ENCODE measurements at places on chromosomes 3 and 15.
A peak's percentile ranks its signal among the peaks of the same experiment; 100 is the strongest.

- DNase-seq: no peak
These were observed 223.4 kb downstream of the FEZF2 start for GRCh38 chr3:62149962-62150361.

DNA sequence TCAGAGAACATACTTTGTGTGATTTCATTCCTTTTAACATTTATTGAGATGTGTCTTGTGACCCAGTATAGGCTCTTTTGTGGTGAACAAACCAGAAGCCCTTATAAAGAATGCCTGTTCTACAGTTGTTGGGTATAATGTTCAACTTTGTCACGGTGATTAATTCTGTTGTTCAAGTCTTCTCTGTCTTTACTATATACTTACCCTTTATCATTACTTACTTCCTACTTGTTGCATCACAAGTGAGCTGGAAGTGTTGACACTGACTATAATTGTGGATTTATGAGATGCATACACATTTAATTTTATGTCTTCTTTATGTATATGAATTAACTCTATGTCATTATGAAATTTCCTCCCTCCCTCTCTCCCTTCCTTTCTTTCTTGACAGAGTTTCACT is 59.7 kb upstream of the TBL1XR1 start:
- DNase-seq: no peak

GRCh38 chr15:93345981-93346380 is 257.0 kb upstream of the RGMA start:
- DNase-seq: no peak

GRCh38 chr3:53530205-53530604 is 35.8 kb downstream of the CACNA1D start:
- no peak for DNase-seq

- DNase-seq: no peak
These were observed 6.8 kb upstream of the LRRN1 start for GRCh38 chr3:3792391-3792790.

DNA sequence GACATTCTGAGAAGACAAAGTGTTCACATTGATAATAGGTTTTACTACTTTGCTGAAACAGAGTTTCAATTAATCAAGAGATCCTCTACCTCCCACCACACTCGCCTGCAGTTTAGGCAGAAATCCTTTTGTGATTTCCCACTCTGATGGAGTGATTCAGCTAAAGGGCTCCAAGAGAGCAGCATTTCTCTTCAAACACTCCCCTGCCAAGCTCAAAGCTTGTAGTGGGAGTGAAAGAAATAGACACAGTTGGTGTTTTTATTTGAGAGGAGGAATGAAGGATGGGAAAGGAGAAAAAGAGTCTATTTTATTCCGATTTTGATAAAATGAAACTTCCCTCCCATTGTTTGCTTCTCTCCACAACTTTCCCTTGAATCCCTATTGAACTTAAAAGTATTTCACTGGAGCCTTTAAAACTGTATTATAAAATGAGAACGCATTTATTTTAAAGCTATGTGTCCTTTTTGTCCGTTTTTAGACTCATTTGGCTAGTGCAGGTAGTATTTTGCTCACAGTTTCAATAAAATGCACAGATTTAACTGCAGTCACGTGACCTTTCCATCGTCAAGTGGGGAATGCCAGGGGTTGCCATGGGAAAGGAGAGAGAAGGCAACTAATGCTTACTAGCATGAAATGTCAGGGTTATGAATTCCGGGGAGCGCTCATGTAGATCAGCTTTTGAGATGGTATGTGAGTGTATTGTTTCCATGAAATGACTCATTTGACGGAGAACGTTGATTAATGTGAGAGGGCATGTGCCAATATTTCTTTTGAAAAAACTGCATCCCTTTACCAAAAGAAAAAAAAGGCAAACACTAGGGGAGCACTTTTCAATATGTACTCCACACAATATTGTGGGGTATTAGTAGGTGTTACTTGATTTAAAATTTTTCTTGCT is 7.7 kb upstream of the OSBPL11 start:
- no peak for DNase-seq

GRCh38 chr15:60626669-60627068 is 147.7 kb upstream of the ICE2 start:
- no peak for DNase-seq

DNA sequence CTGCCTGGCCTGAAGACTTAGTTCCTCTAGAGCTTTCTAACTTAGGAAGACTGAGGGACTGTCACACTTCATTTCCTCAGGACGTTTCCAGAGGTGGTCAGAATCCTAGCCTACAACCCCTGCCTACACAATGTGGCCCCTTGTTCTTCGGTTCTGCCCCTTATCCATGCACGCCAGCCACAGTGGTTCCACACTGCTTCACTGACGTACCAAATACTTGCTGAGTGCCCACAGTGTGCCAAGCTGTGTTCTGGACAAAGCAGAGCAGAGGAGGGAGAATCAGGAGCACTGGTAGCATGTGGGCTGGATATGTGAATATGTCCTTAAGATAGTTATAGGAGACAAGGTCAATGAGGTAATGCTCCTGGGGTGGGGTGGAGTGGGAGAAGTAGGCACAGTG is 70.5 kb upstream of the SAMMSON start:
- DNase-seq: no peak

GRCh38 chr3:21533002-21533401 is 218.0 kb downstream of the ZNF385D start:
- no peak for DNase-seq

GRCh38 chr15:29859293-29859692 is 37.0 kb upstream of the TJP1 start:
- DNase-seq: no peak

DNA sequence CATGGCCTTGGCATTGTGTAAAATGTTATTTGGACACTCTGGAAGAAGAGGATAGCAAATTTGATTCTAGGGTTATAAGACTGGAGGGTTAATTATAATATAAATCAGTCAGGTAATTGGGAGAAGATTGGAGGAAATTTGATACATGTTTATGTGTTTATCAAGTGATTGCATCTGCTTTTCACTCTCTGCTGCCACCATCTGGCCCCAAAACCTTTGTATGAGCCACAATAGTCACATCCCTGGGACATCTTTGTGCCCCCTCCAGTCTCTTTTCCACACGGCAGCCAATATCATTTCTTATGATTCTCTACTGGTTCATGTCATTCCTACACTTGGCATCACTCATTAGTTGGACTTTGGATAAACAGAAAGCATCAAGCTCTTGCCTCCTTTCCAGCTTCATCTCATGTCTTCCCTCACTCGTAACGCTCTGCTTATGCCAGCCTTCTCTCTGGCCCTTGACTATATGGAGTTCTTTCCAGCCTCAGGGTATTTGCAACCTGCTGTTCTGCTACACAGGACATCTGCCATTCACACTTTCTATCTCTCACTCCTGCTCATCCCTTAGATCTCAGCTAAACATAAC is 602.3 kb upstream of the SUCLG2 start:
- no peak for DNase-seq

DNA sequence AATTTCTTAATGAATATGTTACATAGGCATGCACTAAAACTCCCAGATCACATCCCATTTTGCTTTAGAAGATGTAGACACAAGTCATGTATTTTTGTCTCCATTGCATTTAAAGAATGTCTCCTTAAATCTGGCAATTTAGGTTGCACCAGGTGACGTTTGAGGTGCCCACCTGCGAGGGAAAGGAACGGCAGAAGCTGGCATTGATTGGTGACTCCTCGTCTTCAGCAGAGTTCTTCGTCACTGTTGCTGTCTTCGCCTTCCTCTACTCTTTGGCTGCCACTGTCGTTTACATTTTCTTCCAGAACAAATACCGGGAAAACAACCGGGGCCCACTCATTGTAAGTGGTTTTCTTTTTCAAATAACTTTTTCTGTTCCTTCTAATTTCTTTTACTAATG is 96.1 kb upstream of the SNTN start:
- DNase-seq: no peak

- no peak for DNase-seq
These were observed 288.9 kb downstream of the SHQ1 start for GRCh38 chr3:72559385-72559784.

DNA sequence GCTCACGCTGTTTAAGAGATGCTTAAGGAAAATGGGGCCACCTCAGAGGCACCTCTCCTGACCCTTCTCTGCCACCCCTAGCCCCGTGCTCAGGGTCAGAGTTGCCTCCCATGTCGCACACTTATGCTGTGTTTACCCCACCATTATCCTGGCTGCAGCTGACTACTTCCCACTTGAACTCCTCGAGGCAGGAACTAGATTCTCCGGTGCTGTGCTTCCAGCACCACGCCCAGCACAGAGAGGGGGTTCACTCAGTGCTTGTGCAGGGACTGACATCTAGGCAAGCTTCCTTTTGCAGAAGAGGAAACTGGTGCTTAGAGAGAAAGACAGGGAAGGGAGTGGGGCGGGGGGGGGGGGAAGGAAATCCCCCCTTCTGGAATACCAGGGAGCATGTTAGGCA is 340.1 kb downstream of the RORA start:
- DNase-seq: no peak

- DNase-seq: no peak
These were observed 7.0 kb downstream of the TRAK1 start for GRCh38 chr3:42098171-42098570.

GRCh38 chr3:106168962-106169750 is 300.3 kb upstream of the CBLB start:
- DNase-seq: no peak

DNA sequence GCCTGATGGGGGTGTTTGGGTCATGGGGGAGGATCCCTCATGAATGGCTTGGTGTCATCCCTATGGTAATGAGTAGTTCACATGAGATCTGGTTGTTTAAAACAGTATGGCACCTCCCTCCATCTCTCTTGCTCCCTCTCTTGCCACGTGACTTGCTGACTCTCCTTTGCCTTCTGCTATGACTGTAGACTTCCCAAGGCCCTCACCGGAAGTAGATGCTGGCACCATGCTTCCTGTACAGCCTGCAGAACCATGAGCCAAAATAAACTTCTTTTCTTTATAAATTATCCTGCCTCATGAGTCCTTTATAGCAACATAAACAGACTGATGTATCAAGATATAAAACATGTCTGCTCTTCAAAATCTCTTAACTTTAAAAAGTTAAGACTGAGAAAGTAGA is 96.1 kb downstream of the TFDP2 start:
- DNase-seq: no peak

DNA sequence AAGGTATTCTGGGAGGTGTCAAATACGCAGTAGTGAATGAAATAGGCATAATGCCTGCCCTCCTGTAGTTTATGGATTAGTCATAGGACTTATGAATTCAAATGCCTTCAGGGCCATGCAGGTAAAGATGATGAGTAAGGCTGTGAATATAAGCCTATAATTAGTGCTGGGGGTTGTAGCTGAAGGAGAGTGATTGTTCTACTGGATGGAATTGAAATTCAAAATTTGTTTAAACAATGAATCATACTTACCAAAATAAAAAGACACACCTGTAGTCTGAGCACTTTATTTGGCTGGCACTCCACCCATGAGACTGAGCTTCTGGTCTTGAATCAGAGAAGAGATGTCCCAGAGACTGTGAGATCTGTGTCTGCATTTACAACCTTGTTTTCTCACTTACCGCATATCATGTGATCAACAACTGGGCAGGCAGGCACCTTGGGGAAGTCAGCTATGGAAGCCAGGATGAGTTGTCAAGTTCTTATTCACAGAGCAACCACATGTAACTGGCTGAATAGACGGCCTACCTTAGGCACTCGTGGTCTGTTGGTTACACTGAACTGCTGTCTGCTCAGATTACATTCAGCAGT is 291.8 kb downstream of the NAALADL2 start:
- no peak for DNase-seq

GRCh38 chr3:49415931-49416601 is 3.8 kb downstream of the TCTA start:
- DNase-seq: peak; percentile 27

DNA sequence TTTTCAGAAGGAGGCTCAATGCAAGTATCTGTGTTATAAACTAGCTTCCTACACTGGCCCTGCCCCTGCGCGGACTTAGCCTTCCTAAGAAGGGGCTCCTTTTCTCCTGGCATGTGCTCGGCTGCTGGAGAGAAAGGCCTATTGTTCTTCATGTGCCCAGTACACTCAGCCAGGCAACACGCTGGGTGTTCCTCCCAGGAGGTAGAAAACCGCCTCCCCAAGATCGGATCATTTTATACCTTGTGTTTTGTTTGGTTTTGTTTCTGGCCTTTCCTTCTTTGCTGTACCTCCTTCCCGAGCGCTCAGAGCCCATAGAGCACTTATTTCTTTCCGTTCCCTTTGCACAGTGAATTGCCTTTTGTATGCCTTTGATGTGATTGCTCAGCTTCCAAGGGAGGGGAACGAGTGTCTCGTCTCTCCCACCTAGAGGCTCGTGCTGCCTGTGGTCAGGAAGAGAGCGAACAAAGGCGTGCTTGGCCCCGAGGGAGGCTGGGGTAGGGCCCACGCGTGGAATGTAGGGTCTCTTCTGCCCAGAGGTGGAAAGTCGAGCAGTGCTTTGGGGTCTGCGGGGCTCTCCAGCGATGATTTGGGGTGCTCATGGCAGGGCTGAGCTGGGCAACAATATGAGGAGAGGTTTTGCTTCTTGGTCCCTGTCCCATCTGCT is 30.0 kb downstream of the CCNL1 start:
- no peak for DNase-seq

DNA sequence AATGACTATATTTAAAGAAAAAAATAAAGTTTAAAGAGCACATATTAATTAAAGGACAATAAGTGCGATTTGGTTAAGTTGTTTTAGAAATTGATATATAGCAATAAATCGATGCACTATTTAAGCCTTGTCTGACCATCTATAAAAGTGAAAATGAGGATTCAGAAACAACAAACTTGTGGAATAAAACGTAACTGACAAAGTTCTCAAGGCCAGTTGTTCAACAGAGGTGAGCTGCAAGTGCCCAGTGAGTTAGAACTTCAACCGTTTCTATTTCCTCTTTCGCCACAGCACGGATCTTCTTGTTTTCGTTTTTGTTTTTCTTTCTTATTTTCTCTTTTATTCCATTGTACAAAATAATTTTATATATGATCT is 724.9 kb upstream of the ARRDC4 start:
- DNase-seq: no peak

GRCh38 chr3:146308682-146309081 is 57.8 kb upstream of the PLSCR4 start:
- no peak for DNase-seq

- DNase-seq: no peak
These were observed 401.2 kb upstream of the CDIN1 start for GRCh38 chr15:36178303-36178633.

GRCh38 chr3:128205558-128206145 is 52.4 kb downstream of the EEFSEC start:
- no peak for DNase-seq

GRCh38 chr3:53084310-53085001 is 38.6 kb upstream of the SFMBT1 start:
- DNase-seq: no peak

GRCh38 chr3:53729618-53730017 is 116.6 kb downstream of the CHDH start:
- DNase-seq: no peak

- no peak for DNase-seq
These were observed 978.6 kb downstream of the PLOD2 start for GRCh38 chr3:145182196-145182911.

GRCh38 chr3:42755681-42756578 is 17.1 kb downstream of the CCDC13 start:
- DNase-seq: no peak

Measured in stimulated activated CD8-positive, alpha-beta memory T cell treated with anti-CD3 and anti-CD28 coated beads, Interleukin-7, amount 100 ng/mL, for 1 hour (primary cell).